ENCODE measurements at places on chromosomes 12 and 14.

GRCh38 chr14:33349871-33350270 lies 411.2 kb downstream of the NPAS3 start:
- no peak for DNase-seq

DNA sequence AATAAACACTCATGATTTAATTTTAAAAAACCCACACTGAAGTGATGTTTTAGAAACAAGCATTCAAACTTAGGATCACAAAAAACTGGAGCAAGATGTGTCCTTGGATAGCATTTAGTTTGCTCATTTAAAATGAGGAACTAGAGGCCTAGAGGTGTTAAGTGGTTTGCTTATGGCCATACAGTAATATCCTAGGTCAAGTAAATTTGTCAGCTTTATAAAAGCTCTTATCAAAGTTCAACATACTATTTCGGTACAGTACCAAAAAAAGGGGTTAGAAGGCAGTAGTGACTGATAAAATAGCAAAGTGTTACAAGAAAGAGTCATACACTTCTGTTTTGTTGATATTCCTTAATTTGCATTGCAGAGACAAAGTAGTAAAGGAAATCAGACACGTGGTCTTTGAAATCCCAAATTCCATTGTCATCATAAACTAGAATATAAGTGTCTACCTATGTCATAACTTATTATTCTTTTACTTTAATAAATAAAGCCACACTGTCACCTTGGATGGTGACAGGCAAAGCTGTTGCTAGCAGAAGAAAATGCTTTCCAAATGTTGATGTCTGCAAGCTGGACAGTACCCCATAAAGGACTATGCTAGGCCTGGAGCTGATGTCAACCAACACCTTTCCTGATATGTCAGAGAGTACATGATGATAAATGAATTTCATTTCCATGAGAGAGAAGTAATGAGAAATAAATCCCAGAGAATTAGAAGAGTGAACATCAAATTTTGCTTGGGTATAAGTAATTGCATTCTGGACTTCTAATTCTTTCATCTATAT lies 17.6 kb upstream of the SRP54 start:
- DNase-seq: no peak

DNA sequence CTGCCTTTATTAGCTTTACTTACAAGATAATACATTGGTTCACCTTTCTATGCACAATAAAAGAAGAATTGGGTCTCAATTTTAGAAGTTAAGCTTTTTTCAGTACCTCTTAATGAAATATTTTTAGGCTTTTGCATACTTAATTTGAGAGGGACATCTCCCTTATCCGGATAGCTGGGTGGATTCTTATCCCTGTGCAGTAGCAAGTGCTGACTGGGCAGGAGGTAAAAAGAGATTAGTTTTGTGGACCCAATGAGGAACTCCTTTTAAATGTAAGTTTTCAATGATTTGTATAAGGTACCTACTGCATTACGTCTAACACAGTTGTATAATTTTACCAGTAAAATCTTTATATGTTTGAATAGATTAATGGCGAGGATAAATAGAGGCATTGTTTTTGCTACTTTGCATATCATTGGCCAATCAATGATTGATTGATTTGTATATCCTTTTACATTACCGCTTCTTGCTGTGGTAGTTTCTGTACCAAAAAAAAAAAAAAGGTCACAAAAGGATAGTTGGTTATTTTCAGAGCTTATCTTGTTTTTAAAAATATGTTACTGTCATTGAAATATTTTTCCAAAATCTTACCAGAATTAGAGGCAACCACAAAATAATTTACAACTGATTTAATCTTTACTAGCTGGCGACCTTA lies 2.2 kb downstream of the CPSF6 start:
- no peak for DNase-seq

DNA sequence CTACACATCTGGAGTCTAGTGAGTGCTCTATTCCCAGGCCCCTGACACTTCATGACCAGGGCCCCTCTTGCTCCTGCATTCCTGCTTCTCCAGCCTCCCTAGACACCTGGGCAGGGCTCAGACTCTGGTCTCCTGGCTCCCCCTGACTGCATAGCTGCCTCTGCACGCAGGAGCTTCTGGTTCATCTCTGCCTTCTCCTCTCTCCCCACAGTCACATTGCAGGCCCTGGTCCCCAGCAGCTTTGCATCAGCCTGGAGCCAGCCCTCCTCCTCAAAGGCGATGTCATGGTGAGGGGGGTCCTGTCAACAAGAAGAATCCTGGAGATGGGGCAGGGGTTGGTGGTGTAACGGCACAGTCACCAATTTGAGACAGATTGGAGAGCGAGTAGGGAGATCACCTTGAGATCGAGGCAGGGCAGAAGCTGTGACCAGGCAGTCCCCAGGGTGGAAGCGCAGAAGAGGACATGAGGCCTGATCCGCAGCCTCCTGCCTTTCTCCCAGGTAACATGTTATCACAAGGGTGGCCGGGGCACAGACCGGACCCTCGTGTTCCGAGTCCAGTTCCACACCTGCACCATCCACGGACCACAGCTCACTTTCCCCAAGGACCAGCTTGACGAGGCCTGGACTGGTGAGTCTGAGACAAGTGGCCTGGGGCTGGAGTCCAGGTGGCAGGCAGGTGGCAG lies 8.1 kb downstream of the TNS2 start:
- DNase-seq: no peak

DNA sequence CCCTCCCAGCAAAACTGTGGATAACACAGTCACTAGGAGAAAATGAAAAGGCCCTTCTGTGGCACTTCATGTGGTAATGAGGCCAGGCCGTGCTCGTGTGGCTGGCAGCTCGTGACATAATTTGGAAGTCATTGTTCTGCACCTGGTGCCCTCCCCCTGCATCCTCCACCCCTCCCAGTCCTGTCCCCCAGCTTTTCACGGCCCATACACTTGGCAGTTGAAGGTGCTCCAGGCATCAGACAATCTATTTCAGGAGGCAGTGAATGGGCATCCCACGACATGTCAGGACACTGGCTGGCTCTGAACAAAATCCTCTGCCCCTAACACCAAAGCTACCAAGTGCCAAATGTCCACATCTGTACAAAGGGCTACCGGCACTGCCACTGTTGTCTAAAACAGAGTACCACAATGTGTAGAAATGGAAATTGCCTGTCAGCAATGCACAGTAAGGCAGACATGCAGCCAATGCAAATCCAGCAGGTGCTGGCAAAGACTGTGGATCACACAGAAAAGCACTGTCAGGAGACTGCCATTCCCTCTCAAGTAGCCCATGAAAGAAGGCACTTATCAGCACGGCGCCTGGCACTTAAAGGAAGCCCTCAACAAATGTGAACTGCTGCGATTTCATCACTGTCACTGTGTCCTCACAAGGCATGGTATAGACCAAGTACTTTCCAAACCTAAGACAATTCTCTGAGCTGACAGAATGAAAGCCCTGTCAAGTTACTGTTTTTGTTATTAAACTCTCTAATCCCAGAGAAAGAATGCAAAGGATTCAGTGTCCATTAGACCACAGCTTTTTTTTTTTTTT lies 39.1 kb downstream of the CORO1C start:
- no peak for DNase-seq
